Right hindlimb (tissue), 1 donor: ENCODE measurements at places on chromosomes 3 and 15.
A peak's percentile ranks its signal among the peaks of the same experiment; 100 is the strongest.

- no peak for DNase-seq
Measured at GRCh38 chr3:127405791-127406190, 117.9 kb upstream of the PRR20G start.

- DNase-seq, result peak; percentile 17
Measured at GRCh38 chr3:2511356-2511755, 412.7 kb downstream of the CNTN4 start.

DNA sequence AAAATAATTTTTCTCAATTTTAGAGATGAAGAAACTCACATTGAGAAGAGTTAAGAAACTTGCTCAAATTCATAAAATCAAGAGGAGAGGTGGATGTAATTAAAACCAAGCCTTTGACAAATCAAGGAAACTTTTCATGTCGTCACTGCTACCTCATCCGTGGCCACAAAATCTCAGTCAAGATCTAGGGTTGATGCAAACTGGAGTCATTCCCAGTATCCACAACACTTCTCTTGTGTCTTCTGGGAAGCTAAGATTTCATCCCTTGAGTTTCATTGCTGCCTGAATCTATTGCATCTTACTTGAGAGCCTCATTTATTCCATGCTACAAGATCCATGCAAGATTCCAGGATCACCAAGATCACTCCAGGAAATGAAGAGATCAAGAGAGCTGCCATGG, 5.4 kb upstream of the FBN1 start:
- no peak for DNase-seq

GRCh38 chr3:122602011-122602710, 24.7 kb downstream of the PARP15 start:
- DNase-seq, result no peak

- DNase-seq, result no peak
Measured at GRCh38 chr3:154967090-154967489, 113.0 kb upstream of the MME start.

GRCh38 chr3:193885832-193886231, 250.1 kb upstream of the HES1 start:
- no peak for DNase-seq

GRCh38 chr3:53673722-53674350, 172.4 kb downstream of the CHDH start:
- no peak for DNase-seq

DNA sequence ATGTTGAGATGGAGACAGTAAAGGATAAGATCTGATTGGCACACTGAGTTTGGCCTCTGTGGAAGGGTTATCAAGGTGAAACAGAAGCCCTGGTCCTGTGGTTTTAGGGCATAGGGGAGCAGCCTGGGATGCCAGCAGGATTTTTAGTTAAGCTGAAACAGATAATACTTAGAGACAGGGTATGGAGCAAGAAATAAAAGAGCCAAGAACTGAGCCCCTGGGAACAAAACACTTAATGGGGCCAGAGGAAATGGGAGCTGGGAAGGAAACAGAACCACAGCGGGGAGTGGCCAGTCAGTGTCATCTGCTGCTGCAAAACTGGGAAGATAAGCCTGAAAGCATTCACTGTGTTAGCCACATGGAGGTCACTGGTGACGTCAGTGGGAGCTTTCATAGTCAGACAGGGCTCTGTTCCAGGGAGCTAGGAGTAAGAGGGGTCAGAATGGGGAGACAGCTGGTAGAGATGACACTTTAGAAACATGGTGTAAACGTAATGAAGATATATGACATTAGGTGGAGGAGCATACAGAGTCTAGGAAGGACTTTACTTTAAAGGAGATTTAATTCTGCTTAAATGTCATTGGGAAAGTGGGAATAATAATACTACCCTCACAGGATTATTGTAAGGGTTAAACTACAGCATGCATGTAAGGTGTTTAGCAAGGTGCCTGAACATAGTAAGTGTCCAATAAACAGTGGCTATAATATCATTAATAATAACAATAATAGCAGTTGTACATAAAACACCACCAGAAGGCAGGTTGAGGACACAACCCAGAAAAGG, 172.7 kb upstream of the CTNNB1 start:
- DNase-seq, result peak; percentile 59

- no peak for DNase-seq
Measured at GRCh38 chr15:89328398-89329254, 6.0 kb downstream of the POLG start.

DNA sequence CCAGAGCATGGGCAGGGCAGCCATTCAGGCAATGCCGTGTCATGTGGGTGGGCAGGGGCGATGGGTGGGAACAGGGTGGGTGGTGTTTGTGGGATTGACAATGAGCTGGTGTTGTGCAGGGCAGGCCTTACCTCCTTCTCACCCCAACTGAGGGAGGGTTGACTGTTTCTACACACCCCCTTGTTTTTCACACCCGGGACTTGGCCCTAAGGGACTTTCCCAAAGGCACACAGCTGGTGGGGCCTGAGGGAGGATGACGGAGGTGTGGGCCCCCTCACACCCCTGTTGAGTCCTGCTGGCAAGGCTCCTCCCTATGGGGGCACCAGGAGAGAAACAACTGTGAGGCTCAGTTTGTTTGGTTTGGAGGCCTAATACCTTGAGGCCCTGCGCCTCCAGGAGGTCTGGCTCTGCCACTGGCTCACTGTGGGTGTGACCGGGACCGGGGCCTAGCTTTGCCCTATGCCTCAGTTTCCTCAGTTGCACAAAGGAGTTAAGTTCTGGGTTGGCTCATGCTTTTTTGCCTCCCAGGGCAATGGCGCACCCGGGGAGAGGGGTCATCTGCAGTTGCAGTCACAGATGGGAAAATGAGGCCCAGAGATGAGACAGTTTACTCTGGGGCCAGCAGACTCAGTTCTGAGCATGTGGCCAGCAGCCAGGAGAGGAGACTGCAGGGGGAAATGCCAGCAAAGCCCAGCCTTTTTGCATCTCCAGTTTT, 5.1 kb upstream of the DNAH1 start:
- DNase-seq, result no peak

GRCh38 chr3:126826693-126827092, 122.7 kb downstream of the CHCHD6 start:
- no peak for DNase-seq

DNA sequence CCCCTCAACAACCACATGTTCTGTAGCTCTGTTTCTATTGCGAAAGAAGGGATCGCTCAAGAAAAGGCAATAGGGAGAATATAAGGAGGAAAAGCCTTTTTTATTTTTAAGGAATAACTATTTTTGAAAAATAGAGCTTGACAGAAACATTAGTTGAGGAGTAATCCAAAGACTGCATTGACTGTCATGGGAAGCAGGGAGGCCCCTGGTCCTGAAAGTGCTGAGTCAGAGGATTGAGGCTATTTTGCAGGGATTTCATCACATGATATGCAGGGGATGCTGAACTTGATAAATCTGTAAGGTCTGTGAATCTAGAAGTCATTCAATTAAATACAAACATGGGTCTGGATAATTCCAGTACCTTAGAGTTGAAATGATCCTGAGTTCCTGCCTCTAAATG, 92.0 kb downstream of the MTHFS start:
- no peak for DNase-seq

DNA sequence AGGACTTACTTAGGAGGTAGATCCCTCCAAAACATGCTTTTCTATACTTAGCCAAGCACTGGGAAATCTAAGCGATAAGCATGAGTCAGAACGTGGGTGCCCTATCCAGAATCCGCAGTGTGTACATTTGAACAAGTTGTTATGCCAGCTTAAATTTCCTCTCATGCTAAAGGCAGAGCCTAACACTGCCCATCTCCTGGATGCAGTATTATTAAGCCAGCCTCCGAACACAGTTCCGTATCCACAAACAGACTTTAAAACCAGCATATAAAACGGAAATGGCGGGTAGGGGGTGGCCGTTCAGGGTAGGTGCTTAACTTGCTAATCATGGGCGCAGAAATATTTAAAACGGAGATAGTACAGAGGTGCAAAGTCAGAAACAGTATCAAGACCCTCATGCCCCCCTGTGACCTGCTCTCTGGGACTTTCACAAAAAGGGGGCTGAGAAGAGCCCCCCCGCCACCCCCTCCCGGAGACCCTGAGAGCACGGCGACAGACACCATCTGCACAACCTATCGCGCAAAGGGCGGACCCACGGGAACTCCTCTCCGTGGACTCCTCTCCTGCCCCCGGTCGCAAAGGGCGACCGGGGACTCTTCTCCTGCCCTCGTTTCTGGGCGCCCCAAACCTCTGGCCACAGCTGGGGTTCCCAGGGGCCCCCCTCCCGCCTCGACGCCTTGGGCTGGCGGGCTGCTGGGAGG, 889 bp upstream of the LRRIQ4 start:
- peak; percentile 62 for DNase-seq

DNA sequence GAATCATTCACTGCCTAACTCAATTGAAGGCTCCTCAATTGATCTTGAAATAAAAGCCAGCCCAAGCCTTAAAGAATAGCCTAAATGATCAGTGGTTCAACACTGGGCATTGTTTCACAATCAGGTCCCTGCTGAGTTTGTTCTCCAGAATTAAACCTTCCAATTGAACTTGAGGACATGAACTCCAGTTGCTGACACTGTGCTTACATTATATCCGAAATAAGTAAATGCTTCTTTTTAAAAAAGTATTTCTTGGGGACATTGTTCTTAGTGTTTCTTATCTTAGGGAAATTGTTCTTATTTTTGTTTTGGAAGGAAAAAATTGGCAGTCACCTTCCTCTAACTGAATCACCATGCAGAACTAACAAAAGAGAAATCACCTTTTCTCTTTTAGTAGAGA, 450.2 kb downstream of the RBMS3 start:
- DNase-seq, result no peak

DNA sequence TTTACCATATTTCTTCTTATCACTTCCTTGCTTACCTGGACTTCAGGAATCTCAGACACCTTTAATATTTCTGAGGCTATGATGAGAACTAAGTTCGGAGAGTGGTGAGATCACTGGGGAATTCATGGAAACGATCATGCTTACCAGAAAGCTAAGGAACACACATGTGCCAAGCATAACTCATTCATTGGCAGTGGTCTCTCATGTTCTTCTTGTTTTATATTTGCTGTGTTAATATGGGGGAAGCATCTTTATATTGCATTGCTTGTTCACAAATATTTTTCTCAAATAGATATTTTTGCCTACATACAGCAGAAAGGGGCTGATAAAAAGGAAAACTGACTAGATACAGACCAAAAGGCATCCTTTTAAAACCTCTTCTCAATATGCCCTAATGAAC, 55.8 kb downstream of the COL6A6 start:
- no peak for DNase-seq

DNA sequence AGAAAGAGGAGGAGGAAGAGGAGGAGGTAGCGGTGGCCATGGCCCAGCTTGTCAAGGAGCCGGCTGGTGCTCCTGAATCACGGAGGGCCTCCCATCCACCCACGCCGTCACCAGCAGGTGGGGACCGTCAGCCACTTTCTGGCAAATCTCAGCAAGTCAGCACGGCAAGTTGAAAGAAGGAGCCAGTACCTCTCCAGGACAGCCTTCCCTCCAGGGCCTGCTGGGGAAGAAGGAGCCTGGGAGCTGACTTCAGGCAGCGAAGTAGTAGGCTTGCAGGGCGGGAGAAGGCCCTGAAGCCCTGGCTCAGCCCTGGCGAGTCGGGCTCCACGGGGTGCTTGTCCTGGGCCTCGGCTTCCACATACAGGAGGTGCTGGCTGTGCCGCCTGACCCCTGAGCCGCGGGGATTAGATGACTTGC, 99.2 kb upstream of the TRPM1 start:
- DNase-seq, result peak; percentile 79

DNA sequence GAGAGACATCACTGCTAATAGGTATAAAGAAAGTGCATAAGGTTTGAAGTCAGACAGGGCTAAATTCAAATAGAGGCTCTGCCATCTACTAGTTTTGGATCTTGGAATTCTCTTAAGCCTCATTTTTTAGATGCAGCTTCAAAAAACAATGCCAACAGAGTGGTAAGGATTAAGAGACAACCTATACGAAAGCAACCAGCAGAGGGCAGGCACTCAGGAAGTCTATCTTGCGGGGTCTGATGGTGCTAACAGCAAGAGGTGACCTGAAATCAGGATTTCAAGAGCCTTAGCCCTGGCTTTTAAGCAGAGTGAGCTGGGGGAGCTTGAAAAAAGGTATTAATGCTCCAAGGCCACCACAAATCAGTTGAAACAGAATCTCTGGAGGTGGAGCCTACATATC, 40.7 kb downstream of the LDHAL6B start:
- DNase-seq, result peak; percentile 43

DNA sequence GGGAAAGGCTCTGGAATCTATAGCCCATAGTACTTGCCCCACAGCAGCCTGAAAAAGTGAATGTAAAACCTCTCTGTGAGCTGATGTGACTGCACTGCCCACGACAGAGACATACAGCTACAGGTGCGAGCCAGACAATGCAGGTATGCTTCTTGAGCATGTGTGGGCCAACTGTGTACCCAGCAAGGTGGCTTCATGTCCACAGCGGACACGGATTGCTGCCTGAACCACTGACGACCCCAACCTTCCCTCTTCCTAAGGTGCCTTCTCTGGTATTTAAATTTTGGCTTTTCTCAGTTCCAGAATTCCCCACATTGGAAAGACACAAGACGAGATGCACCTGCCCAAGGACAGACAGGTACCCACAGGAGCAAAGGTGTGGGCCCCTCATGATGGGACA, 65.8 kb downstream of the SCN5A start:
- no peak for DNase-seq

DNA sequence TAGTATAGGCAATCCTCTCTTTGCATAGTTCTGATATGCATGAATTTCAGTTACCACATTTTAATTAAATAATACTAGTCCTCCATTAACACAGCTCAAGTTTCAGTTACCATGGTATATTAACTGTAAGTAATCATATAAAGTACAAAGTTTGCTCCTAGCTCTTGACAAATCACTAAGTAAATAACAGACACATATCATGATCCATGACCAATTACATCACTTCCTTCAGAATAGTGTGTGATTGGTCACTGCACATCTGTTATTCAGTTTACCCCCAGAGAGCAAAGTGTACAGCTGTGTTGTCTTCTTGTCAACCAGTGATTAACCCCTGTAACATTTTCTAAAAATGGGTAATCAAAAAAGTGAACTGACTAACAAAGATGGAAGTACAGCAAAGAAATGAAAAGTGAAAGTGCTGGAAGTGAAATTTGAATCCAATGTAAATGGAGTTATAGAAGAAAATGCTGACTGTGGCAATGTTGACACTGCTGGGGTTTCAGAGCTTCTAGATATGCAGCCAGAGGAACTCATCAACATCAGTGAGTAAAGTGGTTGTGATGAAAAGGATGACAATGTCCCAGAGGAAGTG, 30.2 kb upstream of the LEKR1 start:
- no peak for DNase-seq

- DNase-seq, result peak; percentile 82
Measured at GRCh38 chr3:64030741-64031140, 7.4 kb upstream of the PSMD6 start.

- no peak for DNase-seq
Measured at GRCh38 chr15:95323796-95324195, 1006.7 kb upstream of the NR2F2 start.

DNA sequence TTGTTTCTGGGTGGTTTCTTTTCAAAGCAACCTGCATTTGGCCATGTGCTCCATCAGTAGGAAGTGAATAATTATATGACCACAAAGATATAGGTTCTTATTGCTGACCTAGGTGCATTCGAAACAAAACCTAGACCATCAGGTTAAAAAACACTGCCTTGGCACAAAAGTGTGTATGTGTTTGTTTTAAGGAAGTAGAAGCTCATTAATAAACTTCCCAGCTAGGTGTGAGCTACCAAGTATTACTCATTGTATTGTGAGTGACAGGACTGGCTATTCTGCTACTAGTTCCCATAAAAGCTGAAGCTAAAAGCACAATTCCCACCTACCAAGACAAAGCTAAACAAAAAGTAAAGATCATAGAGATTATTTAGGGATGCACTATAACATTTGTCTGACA, 168.2 kb downstream of the TP63 start:
- no peak for DNase-seq

- no peak for DNase-seq
Measured at GRCh38 chr15:98717371-98717770, 69.0 kb downstream of the IGF1R start.

- no peak for DNase-seq
Measured at GRCh38 chr3:129552287-129553050, 9.5 kb downstream of the H1-8 start.
